Sciatic nerve (tissue), 2 donors: ENCODE measurements at places on chromosomes 7 and 10. TPM values are rescaled to one million over a fixed set of nuclear protein-coding genes. Genes with fewer than 3 reads are reported as not detected.

Gene LBX1
- not detected for total RNA-seq

- no peak for DNase-seq
Observed at GRCh38 chr10:80856186-80856585, 318.5 kb downstream of the SH2D4B start.

- DNase-seq = no peak
Observed at GRCh38 chr10:97631098-97631497, 2.2 kb downstream of the MORN4 start.

Gene RNF133
- 1.1 TPM for total RNA-seq

DNA sequence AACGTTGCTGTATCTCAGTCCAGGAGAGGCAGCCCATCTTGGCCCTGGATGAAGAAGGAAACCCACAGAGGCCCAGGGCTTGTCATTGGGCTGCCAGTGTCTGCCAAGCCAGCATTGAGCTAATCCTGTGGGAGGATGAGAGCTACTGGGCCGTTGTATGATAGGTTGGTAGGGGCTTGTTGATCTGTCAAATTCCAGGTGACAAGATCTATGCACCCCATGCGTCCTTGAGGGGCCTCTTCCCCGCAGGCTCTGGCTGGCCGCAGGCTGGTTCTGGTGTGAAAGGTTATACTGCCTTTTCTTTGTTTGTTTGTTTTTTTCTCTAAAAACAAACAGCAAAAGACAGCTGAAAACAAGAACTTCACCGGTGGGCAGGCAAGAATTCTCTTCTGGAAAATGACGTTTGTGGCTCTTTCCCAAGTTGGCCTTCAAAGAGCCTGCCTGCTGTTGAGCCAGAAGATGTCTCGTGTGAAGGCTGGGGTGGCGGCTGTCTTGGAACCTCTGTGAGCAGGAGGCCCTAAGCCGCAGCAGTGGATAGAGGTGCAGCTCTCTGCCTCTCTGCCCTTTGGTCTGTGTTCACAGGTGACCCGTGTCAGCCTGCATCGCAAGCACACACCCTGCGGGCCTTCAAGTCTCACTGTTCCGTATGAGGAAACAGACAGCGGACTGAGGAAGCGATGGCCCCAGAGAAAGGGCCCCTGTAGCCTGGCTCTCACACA, 23.3 kb downstream of the CYP17A1 start:
- DNase-seq = peak; percentile 77

Gene MMRN2
- 66.2 TPM for total RNA-seq

Gene CCDC6
- total RNA-seq = 36.2 TPM

DNA sequence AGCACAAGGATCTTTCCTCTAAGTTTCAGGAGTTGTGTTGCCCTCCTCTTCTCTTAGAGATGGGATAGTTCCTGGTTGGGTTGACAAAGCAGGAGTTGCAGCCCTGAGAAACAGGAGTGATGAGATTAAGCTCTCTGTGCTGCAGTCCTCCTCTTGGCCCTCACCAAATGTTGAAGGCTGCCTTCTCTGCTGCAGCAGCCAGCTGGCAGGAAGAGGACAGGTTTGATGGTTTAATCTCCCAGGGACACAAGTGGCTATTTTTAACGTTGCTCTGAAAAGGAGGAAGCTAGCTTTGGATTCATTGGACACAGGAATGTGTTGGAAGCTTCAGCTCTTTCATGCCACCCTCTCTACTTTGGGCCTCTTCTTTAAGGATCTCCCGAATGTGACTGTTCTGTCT, 9.4 kb downstream of the STRIP2 start:
- no peak for DNase-seq
